ACHN (cell line): ENCODE measurements at places on chromosomes 7 and 10.
A peak's percentile ranks its signal among the peaks of the same experiment; 100 is the strongest.

GRCh38 chr7:128363261-128363721, 1.8 kb upstream of the PRRT4 start:
- no peak for DNase-seq

- peak; percentile 2 for DNase-seq
Measured at GRCh38 chr10:3220853-3221252, 48.3 kb upstream of the PITRM1 start.

DNA sequence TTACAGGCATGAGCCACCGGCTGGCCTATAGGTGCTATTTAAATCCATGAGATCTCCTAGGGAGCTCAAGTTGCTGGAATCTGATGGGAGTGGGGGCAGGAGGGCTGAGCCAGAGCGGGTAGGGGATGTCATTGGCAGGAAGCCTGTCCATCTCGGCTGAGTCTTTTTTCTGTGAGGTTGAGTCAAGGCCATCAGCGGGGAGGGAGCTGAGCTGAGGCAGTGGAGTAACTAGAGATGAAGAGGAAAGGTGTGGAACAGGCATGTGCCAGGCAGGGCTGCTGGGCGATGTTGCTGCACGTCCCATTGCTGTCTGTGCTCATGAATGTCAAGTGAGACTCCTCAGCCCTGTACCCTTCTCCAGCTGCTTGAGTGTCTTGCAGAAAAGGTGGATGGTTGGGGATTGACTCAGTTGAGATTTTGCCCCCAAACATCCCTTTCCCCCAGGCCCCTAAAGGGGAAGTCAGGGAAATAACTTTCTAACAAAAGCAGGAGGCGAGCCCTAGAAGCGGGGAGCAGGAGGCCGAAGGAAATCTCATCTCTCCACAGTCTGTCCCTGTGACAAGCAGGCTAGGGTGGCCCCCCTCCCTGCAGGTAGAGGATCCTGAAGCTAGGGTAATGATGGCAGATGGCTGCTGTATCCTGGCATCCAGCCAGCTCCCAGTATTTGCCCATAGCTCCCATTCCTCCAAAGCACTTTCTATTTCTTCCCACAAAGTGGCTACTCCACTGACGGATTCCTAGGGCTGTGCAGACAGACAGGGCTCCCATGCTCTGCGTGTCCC, 5.4 kb downstream of the ATP6V1F start:
- no peak for DNase-seq

- DNase-seq = no peak
Measured at GRCh38 chr10:16847644-16848043, 30.4 kb upstream of the RSU1 start.

DNA sequence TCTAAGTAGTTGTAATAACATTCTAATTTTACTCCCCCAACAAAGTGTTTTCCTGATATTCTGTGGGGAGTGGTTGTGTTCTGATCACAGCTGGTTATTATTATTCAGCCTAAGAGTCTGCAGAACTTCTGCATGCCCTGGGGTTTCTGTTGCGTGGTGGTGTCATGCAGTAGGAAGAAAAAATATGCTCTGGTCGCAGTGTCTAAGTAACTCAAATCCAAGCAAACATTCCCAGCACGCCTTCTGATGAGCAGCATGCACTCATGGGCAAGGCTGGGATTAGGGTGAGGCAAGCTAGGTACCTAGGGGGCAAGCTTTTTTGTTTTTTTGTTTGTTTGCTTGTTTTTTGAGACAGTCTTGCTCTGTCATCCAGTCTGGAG, 112.8 kb upstream of the KMT2E start:
- no peak for DNase-seq

GRCh38 chr7:6436385-6436685, 11.4 kb downstream of the DAGLB start:
- no peak for DNase-seq

DNA sequence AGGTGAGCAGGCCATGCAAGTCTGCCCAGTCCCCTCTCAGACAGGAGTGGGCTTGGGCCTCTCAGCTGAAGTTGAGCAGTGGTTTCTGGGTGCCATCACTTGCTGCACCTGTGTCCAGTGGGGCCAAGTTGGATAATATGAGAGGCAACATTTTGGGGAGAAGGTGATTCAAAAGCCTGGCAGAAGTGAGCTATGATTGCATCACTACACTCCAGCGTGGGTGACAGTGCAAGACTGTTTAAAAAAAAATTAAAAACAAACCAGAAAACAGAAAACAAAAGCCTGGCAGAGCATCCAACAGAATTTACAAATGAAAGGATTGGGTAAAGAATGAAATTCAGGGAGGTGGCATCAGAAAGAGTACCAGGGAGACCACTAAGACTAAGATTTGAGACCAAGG, 121.5 kb upstream of the LAMB4 start:
- no peak for DNase-seq

- no peak for DNase-seq
Measured at GRCh38 chr10:98252464-98252863, 15.5 kb downstream of the LOXL4 start.

DNA sequence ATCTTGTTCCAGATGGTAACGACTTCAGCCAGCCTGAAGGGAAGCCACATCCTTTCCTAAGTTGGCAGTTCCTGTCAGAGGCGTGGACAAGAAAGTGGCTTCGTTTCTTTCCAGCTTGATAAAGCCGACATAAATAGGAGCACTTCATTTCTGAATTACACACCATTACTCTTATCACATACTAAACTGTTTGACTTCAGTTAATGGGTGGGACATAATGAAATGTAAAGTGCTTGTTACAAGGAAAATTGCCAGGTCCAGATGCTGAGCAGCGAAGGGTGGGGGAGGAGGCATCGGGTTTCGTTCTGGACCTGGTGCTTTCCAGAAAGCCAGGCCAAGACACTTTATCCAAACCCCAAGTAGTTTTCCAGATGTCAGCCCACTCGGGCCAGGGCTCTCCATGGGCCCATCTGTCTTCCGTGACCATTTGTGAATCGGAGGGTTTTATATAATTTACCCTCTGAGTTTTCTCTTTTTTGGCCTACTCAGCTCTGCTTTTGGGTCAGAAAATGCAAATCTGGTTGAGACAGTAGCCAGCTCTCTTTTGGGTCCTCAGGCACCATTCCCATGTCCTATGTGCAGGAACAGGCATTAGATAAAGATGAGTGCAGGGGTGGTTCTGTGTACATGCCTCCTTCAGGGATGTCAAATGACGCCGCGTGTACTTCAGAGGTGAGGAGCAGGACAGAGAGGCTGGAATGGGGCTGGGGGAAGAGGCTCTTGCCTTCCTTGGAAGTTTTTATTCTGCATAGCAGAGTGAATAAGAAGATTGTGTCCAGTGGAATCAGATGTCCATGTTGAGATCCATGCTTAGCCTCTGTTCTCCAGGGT, 90.2 kb downstream of the TACC2 start:
- no peak for DNase-seq

DNA sequence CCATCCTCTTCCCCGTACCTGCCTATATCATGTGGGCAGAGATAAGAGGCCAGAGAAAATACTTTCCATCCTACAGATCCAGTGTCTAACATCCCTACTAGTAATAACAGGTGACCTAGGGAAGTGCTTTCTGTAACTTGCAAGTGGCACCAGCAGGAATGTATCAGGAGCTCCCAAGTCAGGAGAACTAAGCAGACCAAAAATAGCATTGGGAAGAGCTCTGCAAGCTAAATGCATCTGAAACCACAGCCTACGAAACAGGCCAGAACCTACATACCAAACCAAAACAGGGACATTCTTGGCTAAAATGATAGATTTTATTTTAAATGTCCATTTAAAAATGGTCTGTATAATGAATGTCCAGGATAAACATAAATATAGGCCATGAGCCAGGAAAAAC, 680.8 kb downstream of the PHTF2 start:
- DNase-seq = no peak

DNA sequence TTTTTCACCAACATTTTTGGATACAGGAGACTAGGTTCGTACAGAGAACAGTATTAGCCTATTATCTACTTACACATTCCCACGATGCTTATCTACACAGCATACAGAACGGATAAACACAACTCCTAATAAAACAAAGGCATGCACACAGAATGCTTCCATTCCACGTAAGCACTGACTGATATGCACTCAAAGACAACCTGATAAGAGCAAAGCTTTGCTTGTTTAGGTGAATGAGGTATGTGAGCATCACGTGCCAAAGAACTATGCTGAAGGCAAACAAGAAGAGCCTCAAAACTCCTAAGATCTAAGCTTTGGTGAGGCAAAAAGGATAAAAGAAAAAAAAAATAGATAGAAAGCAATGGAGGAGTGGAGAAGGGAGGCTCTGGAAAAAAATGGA, 413.5 kb upstream of the LRRN3 start:
- no peak for DNase-seq

DNA sequence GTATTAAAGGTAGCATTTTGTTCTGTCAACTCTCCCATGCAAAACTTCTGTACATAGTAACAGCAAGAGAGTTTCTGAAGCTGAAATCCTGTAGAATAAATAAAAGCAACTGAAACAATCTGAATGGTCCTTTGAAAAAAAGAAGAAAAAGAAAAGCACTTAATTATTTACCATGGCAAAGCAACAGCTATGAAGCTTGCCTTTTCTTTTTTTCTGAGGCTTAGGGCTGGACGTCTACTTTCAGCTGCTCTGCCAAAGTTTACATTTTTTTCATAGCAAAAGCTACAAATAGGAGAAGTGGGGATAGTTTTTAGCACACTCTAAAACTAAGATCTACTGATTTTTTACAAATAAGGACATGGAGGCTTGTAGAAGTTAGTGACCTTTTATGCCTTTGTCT, 31.3 kb upstream of the CD36 start:
- DNase-seq = no peak

DNA sequence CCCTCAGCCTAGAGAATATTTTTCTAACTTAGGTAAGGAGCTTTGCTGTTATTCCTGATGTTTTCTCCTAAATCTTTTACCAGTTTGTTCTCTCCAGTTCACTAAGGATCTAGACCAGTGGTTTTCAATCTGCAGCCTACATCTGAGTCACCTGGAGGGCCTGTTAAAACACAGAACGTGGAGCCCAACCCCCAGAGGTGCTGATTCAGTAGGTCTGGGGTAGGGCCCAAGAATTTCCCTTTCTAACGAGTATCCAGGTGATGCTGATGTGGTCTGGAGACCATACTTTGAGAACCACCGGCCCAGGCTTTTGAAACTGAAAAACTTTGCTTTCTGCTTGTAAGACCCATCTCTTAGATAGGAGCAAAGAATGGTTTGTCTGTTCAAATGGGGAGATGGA, 51.2 kb upstream of the KMT2E start:
- no peak for DNase-seq

GRCh38 chr7:20980232-20980631, 193.5 kb upstream of the SP8 start:
- no peak for DNase-seq

DNA sequence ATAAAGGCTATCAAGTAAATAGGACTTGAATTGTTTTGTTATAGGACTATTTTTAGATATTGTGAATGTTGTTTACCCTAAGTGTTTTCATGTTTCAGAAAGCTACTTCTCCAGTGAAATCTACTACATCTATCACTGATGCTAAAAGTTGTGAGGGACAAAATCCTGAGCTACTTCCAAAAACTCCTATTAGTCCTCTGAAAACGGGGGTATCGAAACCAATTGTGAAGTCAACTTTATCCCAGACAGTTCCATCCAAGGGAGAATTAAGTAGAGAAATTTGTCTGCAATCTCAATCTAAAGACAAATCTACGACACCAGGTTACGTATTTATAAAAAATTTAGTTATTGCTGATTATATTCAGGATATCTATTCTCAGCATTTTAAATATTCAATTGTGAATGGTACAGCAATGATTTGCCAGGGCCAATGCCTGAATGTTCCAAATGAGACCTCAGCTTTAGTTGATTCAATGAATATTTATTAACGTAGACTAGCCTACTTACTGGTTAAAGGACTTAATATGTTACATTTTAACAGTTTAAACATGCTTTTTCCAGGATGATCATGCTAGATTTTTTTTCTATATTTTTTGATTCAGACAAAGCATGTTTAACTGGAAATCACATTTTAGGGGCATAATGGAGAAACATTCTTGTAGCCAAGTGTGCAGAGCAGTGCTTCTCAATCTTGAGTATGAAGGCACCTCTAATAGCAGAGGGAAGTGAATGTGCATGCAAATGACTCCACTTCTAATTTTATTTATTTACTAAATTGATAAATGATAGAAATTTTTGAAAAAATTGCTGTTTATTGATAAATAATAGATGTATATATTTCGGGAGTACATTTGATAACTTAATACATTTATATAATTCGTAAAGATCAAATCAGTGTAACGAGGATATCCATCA, 18.2 kb downstream of the ANLN start:
- no peak for DNase-seq

DNA sequence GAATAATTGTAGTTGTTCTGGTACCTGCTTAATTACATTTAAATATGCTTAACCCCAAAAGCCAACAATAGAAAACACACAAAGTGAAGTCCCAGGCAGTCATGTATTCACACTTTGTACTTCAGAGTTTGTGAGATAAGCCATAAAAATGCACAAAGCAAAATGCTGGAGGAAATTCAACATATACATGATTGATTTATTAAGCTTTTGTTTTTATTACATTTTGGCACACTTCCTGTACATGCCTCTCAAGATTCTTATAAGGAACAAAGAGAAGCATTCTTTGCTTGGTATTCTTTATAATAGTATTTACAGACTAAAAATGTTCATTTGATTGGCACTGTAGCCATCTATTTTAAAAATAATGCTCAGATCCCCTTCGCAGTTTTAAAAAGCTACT, 107.7 kb upstream of the ANK3 start:
- no peak for DNase-seq

- no peak for DNase-seq
Measured at GRCh38 chr7:56287429-56288138, 171.4 kb upstream of the NUPR2 start.

- no peak for DNase-seq
Measured at GRCh38 chr7:10644849-10645248, 328.8 kb upstream of the PHF14 start.

- DNase-seq = no peak
Measured at GRCh38 chr10:43953672-43954071, 305.0 kb upstream of the ZNF32 start.

GRCh38 chr7:22653951-22654350, 73.0 kb upstream of the IL6 start:
- DNase-seq = no peak

DNA sequence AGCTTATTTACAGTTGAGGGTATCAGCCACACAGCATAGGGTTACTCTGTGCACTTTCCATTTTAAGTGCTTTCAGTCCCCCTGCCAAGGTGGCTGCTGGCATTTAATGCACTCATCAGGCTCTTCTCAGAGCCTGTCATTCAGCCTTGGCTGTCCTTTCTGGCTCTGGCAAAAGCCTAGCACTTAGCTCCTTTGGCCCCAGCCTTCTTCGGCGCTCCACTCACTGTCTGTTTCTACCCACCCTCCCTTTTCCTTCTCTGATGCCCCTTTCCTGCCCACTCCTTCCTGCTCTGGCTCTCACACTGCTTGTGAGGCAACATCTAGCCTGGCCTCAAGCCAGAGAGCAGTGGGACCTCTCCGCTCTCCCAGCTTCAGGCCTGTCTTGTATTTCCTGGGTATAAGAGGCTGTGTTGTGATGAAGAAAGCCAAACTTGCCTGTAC, 60.2 kb downstream of the WIPF3 start:
- no peak for DNase-seq

GRCh38 chr7:14639801-14640200, 262.8 kb downstream of the DGKB start:
- DNase-seq = no peak
